SK-N-SH (cell line): ENCODE measurements at places on chromosomes 11 and 22.

GRCh38 chr11:9575260-9576240, 2.1 kb downstream of the WEE1 start:
- peaks cover 11% of the 10 kb centered on the region; the same call in 1 of the 2 replicates for H3K4me1 ChIP-seq
- peaks cover 40% of the 10 kb centered on the region for H3K36me3 ChIP-seq
- peak; percentile 72 for DNase-seq
- H3K27me3 ChIP-seq, result no peaks in the 10 kb centered on the region
- peak overlapping the region; percentile 89 for H3K4me3 ChIP-seq
- peak overlapping the region; percentile 92 for H3K27ac ChIP-seq

- no peaks in the 10 kb centered on the region for H3K36me3 ChIP-seq
- peak; percentile 64 for DNase-seq
- peaks cover 13% of the 10 kb centered on the region for H3K4me1 ChIP-seq
- H3K4me3 ChIP-seq, result no peak overlapping the region
- no peaks in the 10 kb centered on the region for H3K27me3 ChIP-seq
Observed at GRCh38 chr11:61701242-61701886, 21.2 kb downstream of the DAGLA start.

- H3K27me3 ChIP-seq, result no peaks in the 10 kb centered on the region
- H3K4me3 ChIP-seq, result no peak overlapping the region
- peaks cover 17% of the 10 kb centered on the region for H3K36me3 ChIP-seq
- H3K4me1 ChIP-seq, result no peaks in the 10 kb centered on the region
- DNase-seq, result no peak
Observed at GRCh38 chr11:65630215-65630614, 7.7 kb upstream of the SIPA1 start.

- DNase-seq, result no peak
- no peaks in the 10 kb centered on the region for H3K4me1 ChIP-seq
- peaks cover 10% of the 10 kb centered on the region; the same call in 1 of the 2 replicates for H3K27me3 ChIP-seq
- H3K36me3 ChIP-seq, result no peaks in the 10 kb centered on the region
Observed at GRCh38 chr11:18798799-18799469, 7.3 kb upstream of the PTPN5 start.

DNA sequence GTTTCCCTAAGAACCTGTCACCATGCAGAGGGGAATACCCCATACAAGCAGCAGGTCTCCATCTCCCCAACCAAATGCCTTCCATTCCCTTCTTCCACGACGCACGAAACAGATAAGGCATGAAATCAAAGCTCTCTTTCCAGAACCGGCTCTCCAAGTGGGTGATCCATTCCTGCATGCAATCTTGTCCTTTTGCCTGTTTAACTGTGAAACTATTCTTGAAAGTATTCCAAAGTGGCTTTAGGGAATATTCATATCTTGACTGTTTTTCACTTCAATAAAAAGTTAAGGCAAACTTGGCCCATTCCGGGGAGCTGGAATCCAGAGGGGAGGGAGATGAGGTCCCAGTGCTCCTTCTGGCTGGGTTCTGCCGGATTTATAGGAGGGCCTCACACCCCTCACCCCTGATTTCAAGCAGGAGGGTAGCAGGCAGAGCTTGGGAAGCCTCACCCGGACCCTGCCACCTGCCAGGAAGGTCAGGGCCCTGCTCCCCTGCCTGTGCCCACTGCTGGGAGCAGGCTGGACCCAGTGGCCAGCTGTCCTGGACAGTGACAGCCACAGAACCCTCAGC, 60.9 kb downstream of the SCGB1A1 start:
- DNase-seq, result no peak
- no peaks in the 10 kb centered on the region for H3K36me3 ChIP-seq
- H3K4me3 ChIP-seq, result no peak overlapping the region
- H3K27ac ChIP-seq, result no peak overlapping the region

DNA sequence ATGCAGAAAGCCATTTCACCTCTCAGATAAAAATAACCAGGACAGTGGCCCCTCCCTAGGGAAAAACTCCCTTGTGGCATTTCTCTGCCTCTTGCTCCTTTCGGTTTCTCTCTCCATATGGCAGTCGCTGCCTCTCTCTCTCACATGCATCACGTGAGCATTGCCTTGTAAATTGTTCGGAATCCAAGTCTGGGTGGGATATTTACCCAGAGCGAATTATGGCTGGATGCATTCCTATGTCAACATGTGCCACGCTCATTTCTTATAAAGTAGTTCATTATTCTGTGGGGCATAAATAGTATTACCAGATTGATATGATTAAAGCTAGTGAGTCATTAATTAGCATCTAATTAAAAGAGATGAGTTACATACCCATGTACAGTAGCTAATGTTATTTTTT, 392.9 kb downstream of the INSC start:
- H3K4me3 ChIP-seq, result no peak overlapping the region
- no peaks in the 10 kb centered on the region for H3K4me1 ChIP-seq
- no peaks in the 10 kb centered on the region for H3K36me3 ChIP-seq

DNA sequence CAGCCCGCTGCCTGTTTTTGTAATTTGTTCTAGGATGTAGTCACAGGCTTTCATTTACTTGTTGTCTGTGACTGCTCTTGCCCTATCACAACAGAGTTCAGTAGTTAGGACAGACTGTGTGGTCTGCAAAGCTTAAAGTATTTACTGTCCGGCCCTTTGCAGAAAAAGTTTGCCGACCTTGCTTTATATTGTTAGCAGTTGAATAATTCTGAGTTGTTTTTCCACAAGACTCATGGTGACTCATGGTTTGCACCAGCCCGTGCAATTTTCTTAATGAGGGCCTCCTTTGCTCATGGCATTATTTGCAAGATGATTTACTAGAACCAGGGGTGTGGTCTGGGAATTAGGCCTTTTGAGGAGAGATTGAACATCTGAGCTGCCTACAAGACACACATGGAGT, 110.6 kb downstream of the SCN3B start:
- H3K27ac ChIP-seq, result no peak overlapping the region
- DNase-seq, result no peak
- H3K4me1 ChIP-seq, result peaks cover 30% of the 10 kb centered on the region; the same call in 1 of the 2 replicates
- no peaks in the 10 kb centered on the region for H3K27me3 ChIP-seq
- no peak overlapping the region for H3K4me3 ChIP-seq
- no peaks in the 10 kb centered on the region for H3K36me3 ChIP-seq

DNA sequence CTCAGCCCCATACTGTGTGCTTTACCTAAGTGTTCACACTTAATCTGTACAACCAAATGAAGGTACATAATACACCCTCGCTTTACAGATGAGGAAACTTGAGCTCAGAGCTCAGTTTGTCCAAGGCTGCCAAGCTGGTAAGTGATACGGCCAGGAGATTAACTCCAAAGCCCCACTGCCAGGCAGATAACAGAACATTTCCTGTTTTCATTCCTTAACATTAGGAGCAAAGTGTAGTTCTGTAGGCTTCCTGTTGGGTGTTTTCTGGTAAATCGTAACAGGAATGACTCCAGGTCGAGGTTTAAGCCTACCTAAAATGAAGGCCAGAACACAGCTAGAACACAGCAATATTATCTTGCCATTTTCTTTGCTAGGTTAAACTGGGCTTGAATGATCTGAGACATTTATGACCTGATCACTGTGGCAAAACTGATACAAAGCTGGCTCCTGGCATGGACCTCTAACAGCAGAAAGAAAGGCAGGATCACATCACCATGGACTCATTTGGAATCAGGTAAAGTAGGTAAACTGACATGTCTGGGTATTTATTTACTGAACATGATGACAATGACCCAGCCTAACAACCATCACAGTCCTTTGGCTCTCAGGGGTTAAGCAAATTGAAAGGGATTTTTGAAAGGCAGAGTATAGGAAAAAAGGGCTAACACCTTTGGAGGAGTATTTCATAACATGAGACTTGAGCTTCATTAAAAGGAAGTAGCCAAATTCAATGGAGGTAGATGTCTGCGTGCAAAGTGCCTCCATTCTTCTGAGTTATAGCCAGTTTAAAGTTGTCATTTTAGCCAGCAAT, 3.9 kb upstream of the NUP50 start:
- H3K27ac ChIP-seq, result no peak overlapping the region
- peaks cover 11% of the 10 kb centered on the region for H3K36me3 ChIP-seq
- DNase-seq, result no peak
- H3K4me1 ChIP-seq, result peaks cover 39% of the 10 kb centered on the region
- no peak overlapping the region for H3K4me3 ChIP-seq

GRCh38 chr11:118921929-118922744, 3.6 kb downstream of the BCL9L start:
- H3K4me3 ChIP-seq, result peak overlapping the region; percentile 95
- peaks cover 73% of the 10 kb centered on the region; the same call in 1 of the 2 replicates for H3K4me1 ChIP-seq
- DNase-seq, result peak; percentile 80

- no peaks in the 10 kb centered on the region for H3K36me3 ChIP-seq
- no peak overlapping the region for H3K4me3 ChIP-seq
- H3K27ac ChIP-seq, result no peak overlapping the region
- H3K4me1 ChIP-seq, result no peaks in the 10 kb centered on the region
- H3K27me3 ChIP-seq, result no peaks in the 10 kb centered on the region
Observed at GRCh38 chr22:43343670-43344519, 723 bp upstream of the SCUBE1 start.

- H3K27ac ChIP-seq, result no peak overlapping the region
- no peaks in the 10 kb centered on the region; the same call in 1 of the 2 replicates for H3K27me3 ChIP-seq
- H3K4me1 ChIP-seq, result no peaks in the 10 kb centered on the region
- DNase-seq, result no peak
- no peak overlapping the region for H3K4me3 ChIP-seq
- H3K36me3 ChIP-seq, result no peaks in the 10 kb centered on the region
Observed at GRCh38 chr11:113446112-113446511, 29.1 kb downstream of the DRD2 start.

DNA sequence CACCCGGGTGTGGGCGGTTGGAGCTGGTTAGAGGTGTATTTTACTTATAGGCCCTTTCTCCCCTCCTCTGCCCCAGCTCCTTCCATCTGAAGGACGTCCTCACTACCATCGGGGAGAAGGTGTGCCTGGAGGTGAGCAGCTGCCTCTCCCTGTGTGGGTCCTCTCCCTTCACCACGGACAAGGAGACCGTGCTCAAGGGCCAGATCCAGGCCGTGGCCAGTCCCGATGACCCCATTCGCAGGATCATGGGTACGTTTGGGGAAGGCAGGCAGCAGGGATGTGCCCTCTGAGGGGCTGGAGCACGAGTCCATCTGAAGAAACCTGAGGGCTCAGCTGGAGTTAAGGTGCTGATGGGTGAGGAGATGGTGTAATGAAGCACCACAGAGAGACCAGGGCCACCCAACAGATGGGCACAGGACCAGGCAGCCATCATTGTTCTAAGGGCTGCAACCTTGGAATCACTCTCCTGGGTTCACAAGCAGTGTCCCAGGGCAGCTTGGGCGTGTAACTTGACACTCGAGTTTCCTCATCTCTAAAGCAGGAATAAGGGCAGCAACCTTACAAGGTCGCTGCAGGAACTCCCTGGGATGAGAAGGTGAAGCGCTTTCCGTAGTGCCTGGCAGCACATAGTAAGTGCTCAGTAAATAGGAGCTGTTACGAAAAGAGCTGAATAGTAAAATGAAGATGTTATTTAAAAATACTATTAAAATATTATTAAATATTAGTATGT, 29.4 kb downstream of the TCP11L1 start:
- no peak overlapping the region for H3K4me3 ChIP-seq
- H3K4me1 ChIP-seq, result peaks cover 10% of the 10 kb centered on the region; the same call in 1 of the 2 replicates
- H3K27ac ChIP-seq, result no peak overlapping the region
- H3K27me3 ChIP-seq, result no peaks in the 10 kb centered on the region

DNA sequence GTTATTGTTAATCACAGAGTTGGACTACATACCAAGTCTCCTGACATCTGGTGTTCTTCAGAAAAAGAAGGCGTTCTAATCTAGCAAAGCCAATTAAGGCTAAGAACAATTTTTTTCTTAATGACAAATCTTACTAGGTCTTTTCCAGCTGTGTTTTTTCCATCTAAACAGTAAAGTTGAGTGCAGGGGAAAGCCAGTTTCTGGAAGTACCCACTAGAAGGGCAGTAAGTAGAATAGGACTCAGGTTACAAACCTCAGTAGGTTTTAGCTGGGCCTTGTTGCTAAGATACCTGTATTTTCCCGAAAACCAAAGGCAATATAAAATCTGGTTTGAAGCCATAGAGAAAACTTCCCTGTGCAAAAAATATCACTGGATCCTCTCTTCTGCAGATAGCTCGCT, 351.9 kb downstream of the ETS1 start:
- H3K27me3 ChIP-seq, result no peaks in the 10 kb centered on the region
- no peak overlapping the region for H3K4me3 ChIP-seq
- H3K27ac ChIP-seq, result no peak overlapping the region
- DNase-seq, result peak; percentile 23
- H3K36me3 ChIP-seq, result no peaks in the 10 kb centered on the region

DNA sequence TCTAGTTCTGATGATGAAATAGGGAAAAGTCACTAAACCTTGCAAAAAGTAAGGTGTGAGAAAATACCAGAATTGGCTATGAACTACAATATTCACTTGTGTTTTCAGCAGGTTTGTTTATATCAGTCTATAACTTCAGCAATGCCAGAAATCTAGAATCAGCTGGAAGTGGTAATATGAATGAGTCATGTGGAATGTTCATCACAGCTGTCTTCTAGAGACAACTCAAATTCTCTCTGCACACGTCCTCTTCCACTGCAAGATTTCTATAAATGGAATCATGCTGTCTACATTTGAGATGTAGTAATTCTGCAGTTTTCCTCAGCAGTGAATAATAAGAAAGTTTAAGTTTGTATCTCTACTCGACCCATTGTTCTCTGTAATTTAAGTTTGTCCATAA, 89.9 kb downstream of the OR4A15 start:
- H3K4me1 ChIP-seq, result no peaks in the 10 kb centered on the region
- H3K27ac ChIP-seq, result no peak overlapping the region
- H3K36me3 ChIP-seq, result no peaks in the 10 kb centered on the region
- no peak for DNase-seq
- no peaks in the 10 kb centered on the region for H3K27me3 ChIP-seq
- H3K4me3 ChIP-seq, result no peak overlapping the region

- no peaks in the 10 kb centered on the region for H3K36me3 ChIP-seq
- DNase-seq, result no peak
- no peaks in the 10 kb centered on the region for H3K27me3 ChIP-seq
- H3K27ac ChIP-seq, result no peak overlapping the region
- peaks cover 7% of the 10 kb centered on the region; the same call in 1 of the 2 replicates for H3K4me1 ChIP-seq
Observed at GRCh38 chr11:85750646-85751045, 60.3 kb downstream of the SYTL2 start.

GRCh38 chr11:132874638-132875037, 657.7 kb downstream of the OPCML start:
- no peaks in the 10 kb centered on the region for H3K27me3 ChIP-seq
- no peaks in the 10 kb centered on the region for H3K4me1 ChIP-seq
- DNase-seq, result no peak
- no peak overlapping the region for H3K4me3 ChIP-seq
- H3K36me3 ChIP-seq, result no peaks in the 10 kb centered on the region
- H3K27ac ChIP-seq, result no peak overlapping the region

DNA sequence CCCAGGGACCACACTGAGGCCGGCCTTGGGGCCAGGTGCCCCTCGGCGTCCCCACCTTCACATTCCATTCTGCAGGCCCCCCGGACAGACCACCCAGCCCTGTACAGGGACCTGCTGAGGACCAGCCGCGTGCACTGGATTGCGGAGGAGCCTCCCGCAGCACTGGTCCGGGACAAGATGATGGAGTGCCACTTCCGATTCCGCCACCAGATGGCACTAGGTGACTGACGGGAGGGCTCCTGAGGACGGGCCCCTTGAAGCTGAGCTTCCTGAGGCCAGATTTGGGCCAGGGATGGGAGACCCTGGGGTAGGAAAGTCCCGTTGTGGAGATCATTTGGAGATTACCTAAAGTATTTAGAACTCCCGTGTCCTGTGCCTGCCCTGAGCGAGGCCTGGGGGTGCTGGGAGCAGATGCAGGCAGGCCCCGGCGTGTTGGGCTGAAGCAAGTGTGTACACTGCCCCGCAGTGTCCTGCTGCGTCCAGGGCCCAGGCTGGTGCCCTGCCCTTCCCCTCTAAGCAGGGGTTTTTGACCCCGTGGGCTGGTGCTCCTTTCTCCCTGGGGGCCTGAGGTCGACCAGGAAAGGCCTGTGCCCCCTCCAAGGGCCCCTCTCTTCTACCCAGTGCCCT, 20.0 kb downstream of the TRMU start:
- peaks cover 3% of the 10 kb centered on the region for H3K36me3 ChIP-seq
- H3K27ac ChIP-seq, result no peak overlapping the region
- H3K4me3 ChIP-seq, result no peak overlapping the region; the same call in 1 of the 2 replicates
- H3K4me1 ChIP-seq, result no peaks in the 10 kb centered on the region
- H3K27me3 ChIP-seq, result no peaks in the 10 kb centered on the region
- peak; percentile 92 for DNase-seq
